ENCODE measurements at places on chromosomes 2 and 18.
A peak's percentile ranks its signal among the peaks of the same experiment; 100 is the strongest.

DNA sequence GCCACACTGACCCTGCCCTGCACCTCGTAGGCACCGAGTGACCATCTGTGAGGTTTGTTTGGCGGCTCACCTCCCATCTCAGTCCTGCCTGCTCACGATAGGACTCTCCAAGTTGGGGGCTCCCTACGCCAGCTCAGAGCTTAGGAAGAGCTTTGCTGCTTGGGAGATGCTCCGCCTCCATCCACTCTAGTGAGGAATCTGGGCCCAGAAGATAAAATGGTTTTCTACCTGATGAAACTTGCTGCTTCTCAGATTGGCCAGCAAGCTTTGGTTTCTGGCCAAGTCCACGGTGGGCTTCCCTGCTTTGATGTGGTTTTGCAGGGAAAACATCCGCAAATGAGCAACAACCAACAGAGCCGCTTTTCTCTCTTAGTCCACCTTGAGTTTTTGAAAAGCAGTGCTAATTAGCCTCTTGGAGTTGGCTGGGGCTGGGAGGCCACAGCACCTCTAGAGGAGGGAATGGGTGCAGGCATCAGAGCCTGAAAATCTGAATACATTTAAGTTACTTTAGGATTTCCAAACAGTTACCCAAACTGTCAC lies 42.2 kb downstream of the THNSL2 start:
- DNase-seq: no peak

- DNase-seq: no peak
Observed at GRCh38 chr18:56945171-56946083, 201.5 kb upstream of the BOD1L2 start.

GRCh38 chr18:13126966-13127598 lies 91.5 kb upstream of the LDLRAD4 start:
- DNase-seq: no peak

- DNase-seq: peak; percentile 45
Observed at GRCh38 chr2:136423516-136423996, 305.6 kb upstream of the CXCR4 start.

DNA sequence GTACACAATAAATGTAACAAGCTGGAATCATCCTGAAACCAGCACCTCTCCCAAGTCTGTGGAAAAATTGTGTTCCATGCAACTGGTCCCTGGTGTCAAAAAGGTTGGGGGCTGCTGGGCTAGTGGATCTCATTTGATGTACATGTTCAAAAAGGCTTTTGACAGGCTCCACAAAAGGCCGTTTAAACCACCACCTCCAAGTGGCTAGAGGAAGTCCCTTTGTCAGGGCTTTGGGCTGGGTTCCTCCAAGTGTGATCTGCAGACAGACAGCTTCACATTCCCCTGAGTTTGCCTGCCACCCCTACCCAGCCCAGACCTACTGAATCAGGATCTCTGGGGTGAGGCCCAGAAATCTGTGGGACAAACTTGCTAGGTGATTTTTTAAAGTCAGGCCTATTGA lies 84.7 kb downstream of the TGFA start:
- DNase-seq: no peak

DNA sequence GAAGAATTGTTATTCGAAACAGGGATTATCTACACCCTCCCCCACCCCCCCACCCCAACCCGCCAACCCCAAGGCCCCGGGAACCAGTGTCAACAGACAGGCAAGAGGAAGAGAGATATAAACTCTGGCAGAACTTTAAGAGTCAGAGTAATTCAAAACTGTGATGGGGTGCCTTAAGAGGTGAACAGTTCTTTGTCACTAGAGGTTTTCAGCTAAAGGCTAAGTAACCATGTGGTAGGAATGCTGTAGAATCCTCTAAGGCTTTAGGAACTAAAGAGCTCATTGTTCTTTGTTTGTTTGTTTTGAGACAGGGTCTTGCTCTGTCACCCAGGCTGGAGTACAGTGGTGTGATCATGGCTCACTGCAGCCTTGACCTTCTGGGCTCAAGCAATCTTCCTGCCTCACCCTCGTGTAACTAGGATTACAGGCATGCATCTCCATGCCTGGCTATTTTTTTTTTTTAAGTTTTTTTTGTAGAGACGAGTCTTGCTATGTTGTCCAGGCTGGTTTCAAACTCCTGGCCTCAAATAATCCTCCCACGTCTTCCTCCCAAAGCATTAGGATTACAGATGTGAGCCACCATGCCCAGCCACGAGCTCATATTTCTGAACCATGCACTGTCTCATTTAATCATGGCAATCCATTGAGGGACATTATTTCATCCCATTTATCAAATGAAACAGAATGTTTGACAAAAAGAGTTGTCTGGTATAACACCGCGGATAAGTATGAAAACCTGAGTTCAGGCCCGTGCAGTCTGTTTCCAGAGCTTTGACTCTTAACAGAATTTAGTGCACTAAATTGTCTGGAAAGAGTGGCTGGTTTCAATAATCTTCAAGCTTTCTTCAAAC lies 20.8 kb upstream of the TMEM17 start:
- DNase-seq: no peak

- DNase-seq: no peak
Observed at GRCh38 chr18:6797171-6797570, 67.7 kb downstream of the ARHGAP28 start.

DNA sequence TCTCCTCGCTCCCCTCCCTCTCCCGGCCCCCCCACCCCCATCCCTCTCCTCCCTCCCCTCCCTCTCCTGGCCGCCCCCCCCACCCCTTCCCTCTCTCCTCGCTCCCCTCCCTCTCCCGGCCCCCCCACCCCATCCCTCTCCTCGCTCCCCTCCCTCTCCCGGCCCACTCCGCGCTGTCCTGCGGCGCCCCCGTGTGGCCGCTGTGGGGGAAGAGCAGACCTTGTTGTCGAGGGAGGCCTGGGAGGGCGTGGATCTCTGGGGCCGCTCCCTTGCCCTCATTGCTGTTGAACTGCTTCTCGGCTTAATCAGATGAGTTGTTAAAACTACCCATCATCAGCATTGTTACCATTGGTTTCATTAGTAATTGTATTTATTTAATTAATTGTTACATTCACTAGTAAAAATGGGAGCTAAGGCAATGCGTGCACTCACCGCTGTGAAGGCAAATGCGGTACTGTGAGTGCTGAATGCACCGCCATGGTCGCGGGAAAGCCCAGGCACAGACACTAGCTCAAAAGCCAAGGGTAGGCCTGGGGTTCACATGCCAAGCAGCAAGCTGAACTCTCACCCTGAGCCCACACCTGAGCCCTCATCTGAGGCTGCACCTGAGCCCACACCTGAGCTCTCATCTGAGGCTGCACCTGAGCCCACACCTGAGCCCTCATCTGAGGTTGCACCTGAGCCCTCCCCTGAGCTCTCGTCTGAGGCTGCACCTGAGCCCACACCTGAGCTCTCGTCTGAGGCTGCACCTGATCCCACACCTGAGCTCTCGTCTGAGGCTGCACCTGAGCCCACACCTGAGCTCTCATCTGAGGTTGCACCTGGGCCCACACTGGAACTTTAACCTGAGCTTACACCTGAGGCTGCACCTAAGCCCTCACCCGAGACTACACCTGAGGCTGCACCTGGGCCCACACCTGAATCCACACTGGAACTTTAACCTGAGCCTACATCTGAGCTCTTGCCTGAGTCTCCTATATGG lies 8.8 kb downstream of the RTP5 start:
- peak; percentile 45 for DNase-seq

GRCh38 chr2:46985512-46985911 lies 69.9 kb upstream of the MCFD2 start:
- peak; percentile 39 for DNase-seq

DNA sequence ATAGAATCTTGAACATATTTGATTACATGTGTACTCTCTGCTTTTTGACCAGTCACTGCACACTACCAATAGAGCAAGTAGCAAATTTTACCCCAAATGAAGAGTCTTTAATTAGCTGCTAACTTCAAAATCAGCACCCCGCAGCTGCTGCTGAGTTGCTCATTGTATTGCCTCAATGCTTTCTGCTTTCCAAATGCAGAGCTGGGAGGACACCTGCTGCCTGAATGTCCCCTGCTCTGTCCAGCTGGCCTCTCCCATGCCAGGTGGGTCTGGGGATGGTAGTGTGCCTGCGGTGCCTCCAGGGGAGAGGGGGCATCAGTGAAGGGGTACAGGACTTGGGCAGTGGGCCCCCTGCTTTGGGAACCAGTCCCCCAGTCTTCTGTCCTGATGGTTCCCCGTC lies 184.8 kb downstream of the PRKCE start:
- DNase-seq: no peak

DNA sequence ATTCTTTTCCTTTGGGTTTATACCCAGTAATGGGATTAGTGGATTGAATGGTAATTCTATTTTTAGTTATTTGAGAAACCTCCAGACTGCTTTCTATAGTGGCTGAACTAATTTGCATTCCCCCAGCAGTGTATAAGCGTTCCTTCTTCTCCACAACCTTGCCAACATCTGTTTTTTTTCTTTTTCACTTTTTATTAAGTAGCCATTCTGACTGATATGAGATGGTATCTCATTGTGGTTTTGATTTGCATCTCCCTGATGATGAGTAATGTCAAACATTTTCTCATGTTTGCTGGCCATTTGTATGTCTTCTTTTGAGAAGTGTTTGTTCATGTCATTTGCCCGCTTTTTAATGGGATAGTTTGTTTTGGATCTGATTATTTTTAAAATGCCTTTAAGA lies 64.1 kb upstream of the MEIS1 start:
- no peak for DNase-seq

DNA sequence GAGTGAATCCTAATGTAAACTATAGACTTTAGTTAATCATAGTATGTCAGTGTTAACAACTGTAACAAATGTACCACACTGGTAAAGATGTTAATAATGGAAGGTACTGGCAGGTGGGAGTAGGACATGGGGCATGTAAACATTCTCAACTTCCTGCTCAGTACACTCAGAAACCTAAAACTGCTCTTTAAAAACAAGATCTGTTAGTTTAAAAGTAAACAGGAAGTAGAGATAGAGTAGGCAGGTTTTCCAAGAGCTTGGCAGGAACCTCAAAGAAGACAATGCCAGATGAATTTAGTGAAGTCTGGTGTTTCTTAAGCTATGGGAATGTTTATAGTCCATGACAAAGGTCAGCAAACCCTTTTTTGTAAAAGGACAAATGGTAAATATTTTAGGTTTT lies 46.6 kb downstream of the CCDC138 start:
- DNase-seq: no peak

DNA sequence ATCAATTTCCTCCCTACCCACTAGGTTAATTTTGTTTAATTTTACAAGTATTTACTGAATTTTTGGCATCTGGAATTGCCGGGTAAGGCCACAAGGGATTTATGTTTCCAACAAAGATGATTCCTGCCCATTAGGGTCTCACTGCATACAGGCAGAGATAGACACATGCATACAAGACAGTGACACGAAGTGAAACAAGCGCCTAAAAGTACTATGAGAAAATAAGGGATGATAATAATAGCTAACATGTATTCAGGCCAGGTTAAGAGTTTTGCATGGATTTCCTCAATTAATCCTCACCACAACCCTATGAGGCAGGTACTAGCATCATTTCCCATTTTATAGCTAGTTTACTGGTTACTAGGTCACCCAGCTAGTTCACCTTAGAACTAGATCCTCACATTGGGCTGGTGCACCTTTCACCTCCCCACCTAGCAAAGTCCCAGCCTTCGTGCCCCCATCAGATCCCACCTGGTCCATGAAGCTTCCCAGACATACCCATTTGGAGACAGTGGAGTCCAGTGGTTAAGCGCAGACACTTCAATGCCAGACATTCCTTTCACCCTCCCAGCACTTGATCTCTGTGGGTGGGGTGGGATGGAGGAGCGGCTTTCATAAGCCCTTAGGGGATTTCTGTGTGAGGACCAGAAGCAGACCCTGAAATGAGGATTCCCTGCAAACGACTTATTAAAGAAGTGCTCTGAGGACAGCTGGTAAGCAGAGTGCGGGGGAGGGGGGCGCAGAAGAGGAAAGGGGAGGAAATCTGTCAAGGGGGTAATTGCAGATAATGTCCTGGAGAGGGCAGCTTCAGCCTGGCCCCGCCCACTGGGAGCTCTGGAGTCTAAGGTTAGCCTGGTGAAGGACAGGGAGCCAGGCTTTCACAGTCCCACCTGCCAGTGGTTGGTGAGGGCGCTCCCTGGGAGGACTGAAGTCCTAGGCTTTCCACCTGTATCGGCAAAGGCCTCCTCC lies 5.8 kb upstream of the DGUOK start:
- no peak for DNase-seq

- DNase-seq: no peak
Observed at GRCh38 chr18:57131101-57131500, 15.8 kb upstream of the BOD1L2 start.

GRCh38 chr18:37476182-37476581 lies 89.4 kb downstream of the CELF4 start:
- DNase-seq: peak; percentile 2

DNA sequence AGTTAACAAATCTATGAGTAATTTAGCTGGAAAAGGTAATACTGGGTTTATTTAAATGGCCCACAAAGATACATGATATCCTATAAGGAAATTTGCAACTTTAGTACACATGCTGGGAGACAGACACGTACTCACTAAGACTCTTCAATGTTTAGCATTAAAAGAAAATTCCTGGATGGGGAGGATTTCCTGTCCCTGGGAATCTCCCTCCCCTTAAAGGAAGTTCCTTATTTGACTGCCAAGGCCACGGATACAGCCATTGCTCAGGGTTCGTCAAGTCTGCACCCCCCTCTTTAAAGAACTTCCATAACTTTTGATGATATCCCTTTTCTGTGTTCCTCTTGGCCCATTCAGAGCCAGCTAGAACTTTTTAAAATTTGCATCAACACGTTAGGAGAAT lies 267.6 kb downstream of the CD226 start:
- DNase-seq: no peak

DNA sequence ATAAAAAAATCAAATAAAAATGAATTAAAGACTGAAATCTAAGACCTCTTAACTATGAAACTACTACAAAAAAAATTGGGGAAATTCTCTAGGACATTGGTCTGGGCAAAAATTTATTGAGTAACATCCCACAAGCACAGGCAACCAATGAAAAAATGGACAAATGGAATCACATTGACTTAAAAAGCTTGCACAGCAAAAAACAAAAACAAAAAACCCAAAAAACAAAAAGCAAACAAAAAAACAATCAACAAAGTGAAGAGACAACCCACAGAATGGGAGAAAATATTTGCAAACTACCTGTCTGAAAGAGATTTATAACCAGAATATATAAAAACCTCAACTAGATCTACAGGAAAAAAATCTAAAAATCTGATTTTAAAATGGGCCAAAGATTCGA lies 63.4 kb upstream of the CHN1 start:
- DNase-seq: no peak

- DNase-seq: no peak
Observed at GRCh38 chr2:219220652-219221402, 2.1 kb upstream of the ABCB6 start.

DNA sequence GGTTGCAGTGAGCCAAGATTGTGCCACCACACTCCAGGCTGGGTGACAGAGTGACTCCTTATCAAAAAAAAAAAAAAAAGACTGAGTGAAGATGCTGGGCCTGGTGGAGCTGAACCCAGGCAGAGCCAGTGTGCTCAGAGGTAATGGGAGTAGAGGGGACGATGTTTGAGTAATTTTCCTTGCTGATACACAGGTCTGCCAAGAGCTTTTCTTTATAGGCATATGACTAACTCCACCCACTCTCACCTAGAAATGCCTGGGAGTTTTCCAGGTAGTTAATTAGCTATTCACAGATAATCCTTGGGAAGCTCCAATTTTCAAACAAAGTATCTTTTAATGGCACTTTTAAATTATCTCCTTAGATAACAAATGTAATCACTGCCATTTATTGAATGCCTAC lies 33.4 kb upstream of the ACSL3 start:
- no peak for DNase-seq
